ENCODE measurements at places on chromosomes 7 and 10.

DNA sequence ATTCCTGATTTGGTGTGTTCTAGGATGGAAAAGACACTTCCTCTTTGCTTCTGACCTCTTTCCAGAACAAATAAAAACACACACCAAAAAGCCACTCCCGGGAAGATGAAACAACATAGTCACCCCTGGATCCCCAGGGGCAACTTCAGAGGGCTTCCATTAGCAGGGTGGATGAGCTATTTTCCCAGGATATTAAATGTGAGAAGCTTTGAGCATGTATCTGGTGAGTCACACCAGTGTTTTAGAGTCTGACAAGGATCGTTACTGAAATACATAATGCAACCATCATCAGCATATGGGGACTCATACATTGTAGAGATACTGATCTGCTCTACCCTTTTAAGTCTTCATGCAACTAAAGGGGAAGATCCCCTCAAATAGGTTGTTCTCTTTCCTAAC is 115.5 kb upstream of the ZNF438 start:
- no peaks in the 10 kb centered on the region for H3K36me3 ChIP-seq
- no peak for DNase-seq
- H3K4me1 ChIP-seq, result peaks cover 13% of the 10 kb centered on the region
- H3K27me3 ChIP-seq, result no peaks in the 10 kb centered on the region

GRCh38 chr7:31986878-31987518 is 83.2 kb downstream of the PDE1C start:
- H3K27ac ChIP-seq, result no peak overlapping the region
- no peak overlapping the region for H3K4me3 ChIP-seq
- no peaks in the 10 kb centered on the region for H3K27me3 ChIP-seq
- DNase-seq, result no peak
- no peaks in the 10 kb centered on the region for H3K4me1 ChIP-seq

GRCh38 chr10:73890261-73890660 is 15.9 kb upstream of the CAMK2G start:
- peak overlapping the region; percentile 96 for H3K27ac ChIP-seq
- no peak for DNase-seq
- H3K36me3 ChIP-seq, result no peaks in the 10 kb centered on the region
- H3K4me1 ChIP-seq, result peaks cover 28% of the 10 kb centered on the region
- H3K27me3 ChIP-seq, result no peaks in the 10 kb centered on the region
- H3K4me3 ChIP-seq, result no peak overlapping the region

DNA sequence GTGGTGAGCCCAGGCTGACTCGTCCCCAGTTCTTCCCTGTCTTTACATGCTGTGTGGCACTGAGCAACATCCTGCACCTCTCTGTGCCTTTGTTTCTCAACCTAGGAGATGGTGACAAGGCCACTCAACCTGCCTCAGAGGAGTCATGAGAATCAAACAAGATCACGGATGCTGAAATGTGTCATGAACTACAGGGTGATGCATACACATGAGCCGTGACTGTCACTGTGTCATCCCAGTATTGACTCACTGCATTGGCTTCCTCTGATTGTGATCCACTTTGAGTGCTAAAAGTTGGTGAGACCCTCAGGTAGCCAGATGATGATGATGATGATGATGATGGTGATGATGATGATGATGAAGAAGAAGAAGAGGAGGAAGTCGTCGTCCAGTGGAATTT is 11.5 kb downstream of the C10orf71 start:
- no peak overlapping the region for H3K4me3 ChIP-seq
- no peak for DNase-seq
- no peaks in the 10 kb centered on the region for H3K27me3 ChIP-seq
- H3K4me1 ChIP-seq, result no peaks in the 10 kb centered on the region
- H3K36me3 ChIP-seq, result no peaks in the 10 kb centered on the region

DNA sequence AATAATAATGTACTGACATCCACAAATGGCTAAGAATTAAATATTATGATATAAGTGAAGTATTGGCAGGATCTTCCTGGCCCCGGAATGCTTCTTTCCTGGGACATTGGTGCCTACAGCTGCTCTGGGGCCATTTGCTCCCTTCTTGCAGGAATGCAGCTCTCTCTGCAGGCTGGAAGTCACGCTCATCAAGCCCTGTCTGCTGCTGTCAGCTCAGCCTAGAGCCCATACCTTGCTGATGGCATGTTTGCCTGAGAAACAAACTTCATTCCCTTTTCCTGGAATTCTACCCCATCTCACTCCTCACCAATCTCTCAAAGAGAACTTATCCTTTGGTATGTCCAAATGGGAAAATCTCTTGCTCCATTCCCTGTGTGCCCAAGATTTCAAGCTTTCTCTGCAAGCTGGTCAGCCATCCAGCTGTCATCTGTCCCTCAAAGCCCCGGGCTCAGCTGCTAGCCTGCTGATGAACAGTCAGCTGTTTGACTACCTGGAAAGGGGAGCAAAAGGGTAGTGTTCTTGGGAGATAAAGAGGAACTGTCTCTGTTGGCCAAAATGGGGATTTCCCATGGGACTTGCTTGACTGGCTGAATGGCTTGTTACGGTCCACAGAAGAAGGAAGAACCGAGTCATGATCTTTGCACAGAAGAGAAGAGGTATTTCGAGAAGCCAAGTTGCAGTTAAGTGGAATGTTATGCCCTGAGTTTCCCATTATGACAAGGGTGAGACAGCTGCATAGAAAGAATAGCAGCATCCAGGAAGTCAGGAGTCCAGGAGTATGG is 12.0 kb upstream of the RASSF4 start:
- H3K4me1 ChIP-seq, result no peaks in the 10 kb centered on the region
- no peak overlapping the region for H3K4me3 ChIP-seq
- H3K27me3 ChIP-seq, result no peaks in the 10 kb centered on the region
- no peak for DNase-seq
- no peaks in the 10 kb centered on the region for H3K36me3 ChIP-seq
- H3K27ac ChIP-seq, result no peak overlapping the region

GRCh38 chr7:128361411-128362379 is at the start of gene PRRT4:
Gene PRRT4 (minus strand): TSS chr7:128361690.
- peak within 1 kb of the TSS; percentile 36 for H3K4me3 ChIP-seq
- no peaks in the 10 kb centered on the region for H3K27me3 ChIP-seq
- no peaks in the 10 kb centered on the region for H3K36me3 ChIP-seq
- H3K27ac ChIP-seq, result peak within 1 kb of the TSS; percentile 37
- DNase-seq, result no peak

DNA sequence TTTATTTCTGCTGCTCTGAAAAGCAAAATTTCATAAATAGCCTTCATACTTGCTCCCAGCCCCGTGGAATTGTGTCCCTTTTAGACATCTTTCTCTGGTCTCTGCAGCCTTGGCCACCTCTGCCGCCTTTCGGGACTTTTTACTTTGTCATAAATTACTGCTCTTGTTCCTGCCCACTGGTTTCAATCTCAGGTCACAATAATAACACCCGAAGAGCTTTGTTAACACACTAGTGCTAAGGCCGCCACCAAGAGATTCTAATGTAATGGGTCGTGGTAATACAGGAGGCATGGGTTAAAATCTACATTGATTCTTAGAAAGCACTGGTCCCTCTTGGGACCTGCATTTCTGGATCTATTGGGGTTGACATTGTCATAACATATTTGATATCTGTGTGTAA is 276.0 kb upstream of the VWC2 start:
- H3K4me3 ChIP-seq, result no peak overlapping the region
- no peak for DNase-seq
- no peaks in the 10 kb centered on the region for H3K4me1 ChIP-seq
- H3K36me3 ChIP-seq, result no peaks in the 10 kb centered on the region

DNA sequence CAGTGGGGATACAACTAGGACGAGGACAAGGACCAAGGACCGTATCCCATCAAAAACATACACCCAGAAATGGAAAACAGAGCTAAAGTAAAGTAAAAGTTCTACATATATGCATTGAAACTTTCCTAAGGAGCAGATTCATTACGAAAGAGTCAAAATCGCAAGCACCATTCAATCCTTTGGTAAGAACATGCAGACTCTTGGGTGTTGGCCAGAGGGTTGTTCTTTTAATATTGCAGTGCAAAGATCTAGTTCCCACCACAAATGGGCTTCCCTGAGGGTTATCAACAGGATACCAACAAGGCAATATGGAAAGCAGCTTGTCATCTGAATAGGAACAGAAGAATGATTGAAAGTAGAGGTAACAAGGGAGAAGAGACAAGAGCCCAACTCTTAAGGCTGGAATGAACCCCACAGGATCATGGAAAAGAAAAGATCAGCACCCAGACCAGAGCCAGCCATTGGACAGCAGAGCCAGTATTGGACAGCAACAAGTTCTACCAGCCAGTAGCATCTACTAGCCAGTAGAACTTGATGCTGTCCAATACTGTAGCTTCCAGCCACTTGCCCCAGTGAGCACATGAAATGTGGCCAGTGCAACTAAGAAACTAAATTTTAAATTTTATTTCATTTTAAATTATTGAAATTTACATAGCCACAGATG is 66.0 kb downstream of the OSBPL3 start:
- H3K36me3 ChIP-seq, result no peaks in the 10 kb centered on the region
- no peaks in the 10 kb centered on the region for H3K4me1 ChIP-seq
- no peak for DNase-seq

DNA sequence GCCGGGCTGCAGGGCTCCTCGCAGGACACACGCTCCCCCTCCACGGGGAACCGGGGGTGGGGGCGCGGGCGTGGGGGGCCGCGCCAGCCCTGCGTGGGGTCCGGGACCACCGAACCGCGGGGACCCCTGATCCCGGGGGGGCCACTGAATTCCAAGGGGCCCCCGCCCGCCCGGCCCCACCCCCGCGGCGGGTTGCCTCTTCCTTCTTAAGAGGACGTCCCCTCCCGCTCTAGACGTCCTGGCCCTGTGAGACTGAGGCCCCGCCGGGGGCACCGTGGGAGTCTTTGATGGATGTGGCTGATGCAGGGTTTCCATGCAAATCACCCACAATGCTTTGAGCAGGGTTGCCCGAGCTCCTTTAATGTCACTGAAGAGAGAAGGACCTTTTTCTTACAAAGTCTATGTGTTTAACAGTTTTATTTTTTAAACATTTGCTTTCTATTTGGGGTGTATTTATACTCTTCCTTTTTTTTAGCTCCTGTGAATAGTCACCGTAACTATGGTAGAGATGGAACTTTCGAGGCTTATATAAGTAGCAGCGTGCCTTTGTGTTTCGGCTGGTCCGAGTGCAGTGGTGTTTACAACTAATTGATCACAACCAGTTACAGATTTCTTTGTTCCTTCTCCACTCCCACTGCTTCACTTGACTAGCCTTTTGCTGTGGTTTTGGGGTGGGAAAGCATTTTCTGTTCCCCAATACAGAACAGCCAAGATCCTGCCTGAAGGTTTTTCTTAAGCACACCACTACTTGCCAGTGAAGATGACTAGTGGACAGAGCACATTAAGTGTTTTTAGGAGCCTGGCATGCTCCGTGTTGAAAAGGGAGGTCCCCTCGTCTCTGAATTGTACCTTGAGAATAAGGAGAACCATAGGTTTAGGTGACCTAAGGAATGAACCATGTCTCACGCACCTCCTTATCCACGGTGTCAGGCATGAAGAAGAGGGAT is 44.8 kb downstream of the PDIA4 start:
- peaks cover 12% of the 10 kb centered on the region for H3K4me1 ChIP-seq
- H3K27me3 ChIP-seq, result no peaks in the 10 kb centered on the region
- H3K27ac ChIP-seq, result peak overlapping the region; percentile 39
- no peaks in the 10 kb centered on the region for H3K36me3 ChIP-seq

- no peak for DNase-seq
- H3K4me3 ChIP-seq, result no peak overlapping the region
- peak overlapping the region; percentile 21 for H3K27ac ChIP-seq
- H3K4me1 ChIP-seq, result no peaks in the 10 kb centered on the region
- peaks cover 95% of the 10 kb centered on the region for H3K36me3 ChIP-seq
- H3K27me3 ChIP-seq, result no peaks in the 10 kb centered on the region
These were observed 37.5 kb downstream of the GDI2 start for GRCh38 chr10:5775685-5776084.

- no peaks in the 10 kb centered on the region for H3K36me3 ChIP-seq
- H3K4me1 ChIP-seq, result peaks cover 32% of the 10 kb centered on the region
- no peak overlapping the region for H3K4me3 ChIP-seq
- no peak for DNase-seq
These were observed 61.3 kb downstream of the ABCB4 start for GRCh38 chr7:87413951-87414793.

DNA sequence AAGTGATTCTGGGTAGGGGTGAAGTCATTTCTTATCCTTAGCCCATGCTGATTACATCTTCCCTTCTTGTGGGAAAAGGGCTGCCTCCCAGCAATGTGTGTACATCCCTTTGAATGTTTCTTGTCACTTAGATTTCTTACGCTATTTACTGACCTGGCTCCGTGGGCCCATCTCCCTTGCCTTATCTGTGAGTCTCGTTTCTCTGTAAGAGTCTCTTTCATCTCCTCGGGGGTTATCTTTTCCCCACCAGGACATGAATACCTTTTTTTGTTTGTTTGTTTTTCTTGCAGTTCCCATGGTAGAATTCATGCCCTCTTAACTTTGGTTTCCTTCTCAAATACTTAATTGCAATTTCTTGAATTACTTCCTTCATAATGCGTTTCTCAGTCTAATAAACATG is 107.7 kb downstream of the BAMBI start:
- no peak overlapping the region for H3K27ac ChIP-seq
- no peaks in the 10 kb centered on the region for H3K36me3 ChIP-seq
- no peaks in the 10 kb centered on the region for H3K4me1 ChIP-seq
- no peaks in the 10 kb centered on the region for H3K27me3 ChIP-seq
- no peak overlapping the region for H3K4me3 ChIP-seq

GRCh38 chr7:80414331-80414730 is 97.5 kb downstream of the GNAT3 start:
- no peaks in the 10 kb centered on the region for H3K36me3 ChIP-seq
- DNase-seq, result no peak
- H3K27ac ChIP-seq, result no peak overlapping the region

All from esophagus squamous epithelium (tissue), 5 donors.